ENCODE measurements at places on chromosomes 3 and 15.

GRCh38 chr15:58015565-58015964, 49.9 kb downstream of the ALDH1A2 start:
- no peak for DNase-seq

GRCh38 chr3:17420668-17421067, 321.8 kb downstream of the TBC1D5 start:
- peak; percentile 82 for DNase-seq

DNA sequence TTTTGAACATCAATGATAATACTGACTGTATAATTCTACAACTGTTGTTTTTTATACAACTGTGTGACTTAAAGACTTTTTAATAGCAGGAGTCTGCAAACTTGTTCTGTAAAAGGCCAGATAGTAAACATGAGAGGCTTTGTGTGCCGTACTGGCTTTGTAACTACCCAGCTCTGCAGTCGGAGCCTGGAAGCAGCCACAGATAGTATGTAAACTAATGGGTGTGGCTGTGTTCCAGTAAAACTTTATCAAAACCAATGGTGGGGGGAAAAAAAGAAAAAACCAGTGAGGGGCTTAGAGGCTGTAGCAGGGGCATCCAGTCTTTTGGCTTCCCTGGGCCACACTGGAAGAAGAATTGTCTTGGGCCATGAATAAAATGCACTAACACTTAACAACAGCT, 11.9 kb downstream of the ASB7 start:
- no peak for DNase-seq

DNA sequence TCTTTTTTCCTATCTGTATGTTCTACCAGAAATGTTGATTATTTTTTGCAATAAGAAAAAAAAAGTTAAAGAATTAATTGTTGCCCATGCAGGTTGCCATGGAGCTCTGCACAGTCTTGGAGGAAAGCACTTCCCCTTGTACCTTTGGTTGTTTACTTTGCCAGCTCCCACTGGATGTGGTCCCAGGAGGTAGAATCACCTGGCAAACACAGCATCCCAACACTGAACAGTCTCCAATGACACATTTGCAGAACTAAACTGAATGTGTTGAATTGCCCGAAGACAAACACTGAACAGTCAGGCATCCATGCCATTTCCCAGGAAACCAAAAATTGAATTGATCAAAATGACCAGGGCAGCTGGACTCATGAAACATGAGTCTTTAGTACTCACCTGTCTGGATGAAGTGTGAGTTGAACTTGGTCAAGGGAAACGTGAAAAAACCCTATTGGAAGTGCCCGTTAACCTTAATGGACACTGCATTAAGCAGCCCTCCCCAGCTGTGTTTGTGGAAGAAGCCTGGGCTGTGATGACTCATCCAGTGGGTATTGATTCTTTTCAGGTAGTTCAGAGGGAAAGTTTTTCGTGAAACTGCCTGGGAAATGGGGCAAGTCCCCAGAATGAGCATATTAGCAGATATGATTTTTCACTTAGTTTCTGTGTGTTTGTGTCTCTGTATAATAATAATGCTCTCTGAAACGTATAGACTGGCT, 284.7 kb upstream of the STT3B start:
- DNase-seq, result peak; percentile 72

- DNase-seq, result no peak
Observed at GRCh38 chr3:37739579-37740290, 121.9 kb upstream of the CTDSPL start.

DNA sequence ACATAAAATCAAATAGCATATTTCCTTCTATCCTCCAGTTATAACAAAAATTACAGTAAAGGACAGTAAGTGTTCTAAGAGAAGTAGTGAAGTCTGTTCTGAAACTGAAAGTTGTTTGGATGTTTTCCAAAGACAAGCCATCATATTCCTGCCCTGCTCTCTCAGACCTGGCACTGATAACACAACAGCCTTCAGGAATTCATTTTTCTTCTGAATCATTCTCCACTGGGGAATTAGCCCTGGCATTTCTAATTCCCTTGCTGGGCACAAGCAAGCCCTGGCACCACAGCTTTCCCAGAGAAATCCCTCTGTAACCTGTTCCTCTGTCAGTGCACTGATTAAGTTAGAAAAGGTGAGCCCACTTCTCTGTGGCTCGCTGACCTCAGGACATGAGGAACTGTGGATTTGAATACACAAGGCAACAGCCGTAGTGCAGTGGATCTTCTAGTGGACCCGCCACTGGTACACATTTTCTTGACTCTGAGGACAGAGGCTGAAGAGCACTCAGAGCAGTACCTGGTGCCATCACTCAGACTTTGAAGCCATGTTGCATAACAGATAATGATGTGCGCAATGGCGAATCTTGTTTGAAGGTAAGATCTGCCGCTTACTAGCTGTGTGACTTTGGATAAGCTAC, 61.6 kb downstream of the WWTR1 start:
- DNase-seq, result no peak

GRCh38 chr3:141231952-141232823, 563 bp downstream of the PXYLP1 start:
- DNase-seq, result peak; percentile 66

All from DMS53 (cell line).